ENCODE measurements at places on chromosomes 7 and 10.

- no peak for DNase-seq
Measured at GRCh38 chr7:92158660-92159575, 20.0 kb downstream of the LRRD1 start.

GRCh38 chr7:143042790-143043271 is 9.3 kb upstream of the OR6V1 start:
- no peak for DNase-seq

DNA sequence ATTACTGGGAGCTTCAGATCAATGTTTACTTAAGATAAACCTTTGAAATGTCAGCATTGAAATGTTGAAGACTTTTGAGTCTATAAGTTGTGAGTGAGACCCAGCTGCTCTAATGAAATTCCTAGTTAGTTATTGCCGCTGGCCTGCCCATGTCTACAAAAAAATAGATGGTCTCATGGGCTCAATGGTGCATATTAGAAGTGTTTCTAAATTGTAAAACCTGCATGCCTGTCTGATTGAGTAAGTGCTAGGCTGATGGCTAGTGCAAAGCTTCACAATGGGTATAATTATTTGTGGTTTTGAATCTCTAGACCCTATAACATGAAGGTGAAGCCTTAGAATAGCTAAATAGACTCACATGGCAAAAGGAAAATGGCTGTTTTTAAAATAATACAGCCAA is 234.5 kb downstream of the SORCS3 start:
- no peak for DNase-seq

- DNase-seq = no peak
Measured at GRCh38 chr7:47422611-47423010, 159.3 kb downstream of the TNS3 start.

- DNase-seq = no peak
Measured at GRCh38 chr10:91635401-91636400, 2.8 kb upstream of the PPP1R3C start.

- no peak for DNase-seq
Measured at GRCh38 chr7:97001221-97001620, 4.1 kb upstream of the DLX6 start.

DNA sequence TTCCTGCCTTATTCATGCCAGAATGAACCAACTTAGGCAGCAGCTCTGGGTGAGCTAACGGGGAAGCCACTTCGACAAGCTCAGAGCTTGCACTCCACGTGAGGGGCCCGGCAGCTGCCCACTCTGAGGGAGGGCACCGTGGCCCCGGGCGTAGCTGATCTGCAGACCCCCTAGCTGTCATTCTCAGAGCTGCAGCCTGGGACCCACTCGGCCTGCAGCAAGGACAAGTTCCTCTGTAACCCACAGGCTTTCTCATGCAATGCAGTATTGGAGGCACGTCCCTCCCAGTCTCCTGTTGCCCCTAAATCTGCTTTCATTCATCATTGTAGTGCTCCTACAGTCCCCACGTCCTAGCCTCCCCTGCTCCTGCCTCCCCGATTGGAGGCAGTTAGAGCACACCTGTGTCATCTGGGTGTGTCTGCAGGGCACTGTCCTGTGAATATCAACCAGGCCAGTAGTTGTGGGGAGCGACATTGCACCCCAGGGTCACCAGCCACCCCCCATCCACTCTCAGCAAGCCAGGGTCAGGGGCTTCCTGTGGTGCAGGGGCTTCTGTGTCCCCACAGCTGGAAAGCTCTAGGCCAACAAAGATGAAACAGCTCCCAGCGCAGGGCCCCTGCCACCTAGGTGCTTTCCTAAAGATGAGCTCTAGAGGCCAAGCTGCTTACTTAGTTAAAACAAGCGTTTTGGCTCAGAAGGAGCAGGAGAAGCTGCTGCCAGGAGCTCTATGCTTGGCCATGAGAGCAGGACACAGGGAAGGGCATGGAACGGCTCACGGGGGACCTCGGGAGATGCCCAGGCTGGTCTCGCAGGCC is 333.6 kb downstream of the ADARB2 start:
- DNase-seq = no peak

GRCh38 chr7:57789130-57789529 is 339.2 kb downstream of the ZNF716 start:
- no peak for DNase-seq

- DNase-seq = peak; percentile 4
Measured at GRCh38 chr10:26367771-26368170, 70.4 kb upstream of the APBB1IP start.

DNA sequence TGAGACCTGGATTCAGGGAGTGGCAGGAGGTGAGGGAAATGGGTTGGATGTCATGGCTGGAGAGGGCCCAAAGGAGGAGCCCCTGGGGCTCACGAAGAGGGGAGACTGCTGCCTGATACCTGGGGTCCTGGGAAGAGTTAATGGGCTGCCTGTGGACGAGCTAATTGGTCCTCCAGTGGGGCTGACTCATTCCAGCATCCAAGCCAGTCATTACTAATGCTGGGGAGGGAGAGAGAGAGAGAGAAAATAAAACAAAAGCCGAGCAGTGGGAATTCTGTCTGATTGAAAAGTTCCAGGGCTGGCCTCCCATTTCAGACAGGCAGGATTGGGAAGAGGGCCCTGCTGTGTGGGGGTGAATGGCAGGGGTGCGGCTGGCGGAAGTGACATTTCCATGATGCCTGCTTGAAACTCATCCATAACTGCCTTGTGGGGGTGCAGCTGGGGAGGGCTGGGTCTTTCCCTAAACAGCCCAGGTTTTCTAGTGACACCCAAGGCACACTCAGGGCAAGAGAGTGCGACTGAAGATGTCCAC is 297.8 kb downstream of the RPS24 start:
- DNase-seq = no peak

DNA sequence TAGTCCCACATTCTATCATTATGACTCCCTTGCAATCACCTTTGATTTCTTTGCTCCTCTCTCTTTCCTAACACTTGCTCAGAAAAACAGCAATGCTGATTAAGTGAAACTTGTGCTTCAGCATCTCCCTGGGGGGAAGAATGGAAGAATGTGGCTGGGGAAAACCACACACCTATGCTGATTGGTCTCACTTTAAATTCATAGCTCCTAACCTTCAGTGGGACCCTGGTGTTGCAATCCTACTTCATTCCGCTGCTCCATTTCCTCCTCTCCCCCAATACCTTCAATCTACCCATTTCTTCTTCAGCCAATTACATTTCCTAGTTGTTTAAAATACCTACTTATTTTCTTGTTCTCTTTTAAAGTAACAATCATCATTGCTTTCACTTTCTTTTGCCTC is 1166.7 kb upstream of the C7orf33 start:
- no peak for DNase-seq

DNA sequence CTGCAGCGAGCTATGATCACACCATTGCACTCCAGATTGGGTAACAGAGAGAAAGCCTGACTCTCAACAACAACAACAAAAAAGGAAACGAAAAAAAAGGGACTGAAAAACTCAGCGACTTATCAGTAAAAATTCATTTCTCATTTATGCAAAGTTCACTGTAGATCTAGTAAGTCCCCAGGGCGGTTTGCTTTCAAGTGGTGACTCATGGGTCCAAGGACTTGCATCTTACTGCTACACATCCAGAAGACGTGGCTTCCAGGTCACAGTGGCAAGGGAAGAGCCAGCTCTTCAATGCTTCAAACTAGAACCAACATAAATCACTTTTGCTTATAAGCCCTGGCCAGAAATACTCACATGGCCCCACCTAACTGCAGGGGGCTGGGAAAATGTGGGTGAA is 178.3 kb upstream of the AUTS2 start:
- DNase-seq = no peak

DNA sequence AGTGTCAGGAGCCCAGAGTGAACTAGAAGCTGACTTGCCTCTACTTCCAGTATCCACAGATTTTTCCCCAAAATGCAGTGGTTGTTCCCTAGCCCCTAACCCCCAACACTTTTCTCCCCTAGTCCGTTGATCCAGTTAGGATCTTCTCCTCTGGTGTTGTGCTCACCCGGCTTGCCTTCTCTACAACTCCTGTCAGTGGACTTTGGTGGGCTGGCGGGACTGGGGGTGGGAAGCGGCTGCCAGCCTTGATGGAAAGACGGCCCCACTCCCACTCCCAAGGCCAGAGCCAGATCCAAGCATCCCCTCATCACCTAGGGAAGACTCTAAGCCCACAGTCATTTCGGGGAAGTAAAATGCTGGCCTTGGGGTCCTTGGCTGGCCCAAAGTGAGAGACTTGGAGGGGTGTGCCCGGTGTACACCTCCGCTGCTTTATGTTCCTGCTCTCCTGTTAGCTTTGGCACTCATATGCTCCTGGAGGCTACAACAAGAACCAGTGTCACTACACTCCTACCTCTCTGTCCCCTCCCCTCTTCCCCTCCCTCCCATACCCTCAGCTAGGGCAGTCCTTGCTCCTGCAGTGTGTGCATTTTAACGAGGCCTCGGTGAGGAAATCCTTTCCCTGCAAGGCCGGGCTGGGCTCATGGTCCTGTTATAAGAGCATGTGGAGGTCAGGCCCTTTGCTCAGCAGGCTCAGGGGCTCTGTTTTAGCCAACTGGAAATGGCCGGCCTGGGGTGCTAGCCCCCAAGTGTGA is 930 bp upstream of the HOXA10 start:
- DNase-seq = no peak

DNA sequence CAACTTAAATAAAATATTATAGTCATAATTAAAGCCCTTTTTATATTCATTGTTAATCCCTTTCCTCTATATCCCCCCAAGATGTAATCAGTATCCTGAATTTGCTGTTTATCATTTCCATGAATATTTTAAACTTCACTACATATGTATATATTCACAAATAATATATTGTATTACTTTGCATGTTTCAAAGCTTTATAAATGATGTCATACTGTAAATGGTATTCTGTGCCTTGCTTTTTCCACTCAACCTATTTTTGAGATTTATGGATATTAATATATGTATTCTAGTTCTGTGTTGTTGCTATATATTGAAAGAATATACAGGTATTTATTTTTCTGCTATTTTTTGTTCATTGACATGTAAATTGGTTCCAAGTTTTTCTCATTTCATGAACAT is 173.1 kb downstream of the CCDC71L start:
- DNase-seq = no peak

DNA sequence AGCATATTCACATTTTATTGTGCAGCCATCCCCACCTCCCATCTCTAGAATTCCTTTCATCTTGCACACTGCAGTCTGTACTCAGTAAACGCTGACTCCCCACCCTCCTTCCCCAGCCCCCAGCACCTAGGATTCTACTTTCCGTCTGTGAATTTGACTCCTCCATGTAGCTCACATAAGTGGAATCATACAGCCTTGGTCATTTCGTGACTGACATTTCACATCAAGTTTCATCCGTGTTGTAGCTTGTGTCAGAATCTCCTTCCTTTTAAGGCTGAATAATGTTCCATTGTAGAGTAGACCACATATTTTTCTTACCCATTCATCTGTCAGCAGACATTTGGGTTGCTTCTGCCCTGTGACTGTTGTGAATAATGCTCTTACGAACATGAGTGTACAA is 26.2 kb upstream of the TCERG1L start:
- no peak for DNase-seq

- peak; percentile 45 for DNase-seq
Measured at GRCh38 chr7:3063016-3063753, 19.5 kb upstream of the CARD11 start.

- no peak for DNase-seq
Measured at GRCh38 chr10:103884681-103885139, 29.3 kb upstream of the SH3PXD2A start.

DNA sequence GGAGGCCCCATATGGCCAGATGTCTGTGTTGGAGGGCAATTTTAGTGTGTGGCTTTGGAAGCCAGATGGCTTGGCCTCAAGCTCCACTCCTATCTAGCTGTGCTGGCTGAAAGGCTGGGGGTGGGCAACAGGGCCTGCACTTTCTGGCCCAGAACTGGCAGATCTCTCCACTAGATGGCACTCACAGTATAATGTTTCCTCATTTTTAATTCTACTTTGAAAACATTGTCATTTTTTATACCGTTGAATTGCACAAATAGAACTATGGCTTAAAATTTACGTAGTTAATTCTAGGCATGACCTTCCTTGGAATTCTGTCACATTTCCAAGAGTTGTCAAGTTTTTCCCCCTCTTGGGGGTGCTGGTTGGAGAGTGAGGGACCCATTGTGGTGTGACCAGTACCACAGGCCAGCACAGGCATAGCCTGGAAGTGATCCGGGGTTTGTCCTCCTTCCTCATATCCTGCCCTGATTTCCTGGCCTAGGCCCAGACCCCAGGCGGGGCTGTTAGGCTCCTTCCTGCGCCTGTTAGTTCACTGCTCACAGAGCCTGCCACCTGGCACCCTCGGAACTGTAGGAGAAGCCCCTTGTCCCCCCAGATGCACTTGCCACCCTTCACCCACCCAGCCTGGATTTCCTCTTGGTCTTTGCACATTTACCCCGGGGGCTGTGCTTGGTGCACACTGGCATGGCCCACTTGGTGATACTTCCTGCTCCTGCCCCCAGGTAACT is 52.8 kb downstream of the ARHGAP22 start:
- no peak for DNase-seq

GRCh38 chr10:91137822-91138221 is 82.6 kb upstream of the PCGF5 start:
- no peak for DNase-seq

- DNase-seq = no peak
Measured at GRCh38 chr10:48480397-48481374, 124.2 kb downstream of the ARHGAP22 start.

- DNase-seq = no peak
Measured at GRCh38 chr7:104642560-104642959, 314.2 kb downstream of the LHFPL3 start.

GRCh38 chr7:102260856-102261255 is 25.8 kb upstream of the SH2B2 start:
- DNase-seq = no peak

DNA sequence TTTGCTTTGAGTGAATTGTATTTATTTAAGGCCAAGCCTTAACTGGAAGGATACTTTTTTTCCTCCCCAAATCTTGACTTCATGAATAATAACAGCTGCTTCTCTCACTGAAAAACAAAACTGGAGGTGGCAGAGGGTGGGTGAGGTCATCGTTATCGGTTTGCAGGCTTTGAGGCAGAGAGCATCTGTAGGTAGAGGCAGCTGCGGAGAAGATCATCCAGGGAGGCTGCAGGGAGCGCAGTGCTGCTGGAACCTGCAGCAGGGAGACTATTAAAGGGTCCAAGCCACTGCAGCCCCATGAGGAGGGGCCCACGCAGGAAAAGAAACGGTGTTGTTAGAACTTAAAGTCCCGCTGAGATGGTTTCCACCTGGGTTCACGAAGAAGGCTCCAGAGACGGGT is 112.1 kb upstream of the SDK1 start:
- no peak for DNase-seq

GRCh38 chr10:109912335-109913281 is 10.7 kb downstream of the XPNPEP1 start:
- DNase-seq = no peak

GRCh38 chr7:68088879-68089278 is 1092.2 kb downstream of the TYW1 start:
- DNase-seq = no peak

GRCh38 chr7:2781636-2782035 is 62.5 kb downstream of the GNA12 start:
- DNase-seq = no peak

DNA sequence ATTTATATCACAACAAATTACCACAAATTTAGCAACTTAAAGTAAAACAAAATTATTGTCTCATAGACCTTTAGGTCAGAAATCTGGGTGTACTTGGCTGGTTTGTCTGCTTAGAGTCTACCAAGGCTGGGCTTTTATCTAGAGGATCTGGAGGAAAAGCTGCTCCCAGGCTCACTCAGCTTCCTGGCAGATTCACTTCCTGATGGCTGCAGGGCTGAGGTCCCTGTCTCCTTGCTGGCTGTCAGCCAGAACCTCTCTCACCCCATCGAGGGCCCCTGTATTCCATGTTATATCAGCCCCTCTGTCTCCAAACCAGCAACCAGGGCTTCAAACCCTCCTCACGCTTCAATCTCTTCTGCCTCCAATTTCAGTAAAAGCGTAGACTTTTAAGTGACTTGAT is 734.9 kb downstream of the NRG3 start:
- DNase-seq = no peak

- DNase-seq = no peak
Measured at GRCh38 chr7:114973147-114973546, 51.3 kb downstream of the MDFIC start.
